Left cardiac atrium (tissue), 4 donors: ENCODE measurements at places on chromosomes 7 and 10. TPM values are rescaled to one million over a fixed set of nuclear protein-coding genes. Genes with fewer than 3 reads are reported as not detected.

- DNase-seq: no peak
These were observed 145.7 kb downstream of the REEP3 start for GRCh38 chr10:63666836-63667383.

Gene NME8
- not detected for total RNA-seq

Gene LDB3
- total RNA-seq: 585 TPM

Gene PPP3CB
- total RNA-seq: 44.0 TPM

DNA sequence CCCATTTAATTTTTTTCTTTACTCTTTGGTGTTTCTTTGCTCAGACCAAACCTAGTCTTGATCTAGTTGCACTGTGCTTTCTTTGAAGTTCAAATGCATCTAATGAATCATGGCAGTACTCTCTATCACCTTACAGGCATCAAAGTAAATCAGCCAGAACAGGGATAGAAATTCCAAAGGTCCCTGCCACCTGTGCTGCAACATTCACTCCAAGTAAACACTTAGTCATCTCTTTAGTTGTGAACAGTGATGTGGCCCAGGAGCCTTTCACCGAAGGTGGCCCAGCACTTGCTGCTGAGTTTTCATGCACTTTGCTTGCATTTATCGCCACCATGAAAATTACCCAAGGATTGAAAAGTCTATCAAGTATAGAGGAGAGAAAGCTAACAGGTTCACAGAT is 314.1 kb upstream of the ETV1 start:
- DNase-seq: no peak

Gene CHCHD3
- 145 TPM for total RNA-seq

GRCh38 chr7:16803881-16804673 is 722 bp downstream of the AGR2 start:
- no peak for DNase-seq

DNA sequence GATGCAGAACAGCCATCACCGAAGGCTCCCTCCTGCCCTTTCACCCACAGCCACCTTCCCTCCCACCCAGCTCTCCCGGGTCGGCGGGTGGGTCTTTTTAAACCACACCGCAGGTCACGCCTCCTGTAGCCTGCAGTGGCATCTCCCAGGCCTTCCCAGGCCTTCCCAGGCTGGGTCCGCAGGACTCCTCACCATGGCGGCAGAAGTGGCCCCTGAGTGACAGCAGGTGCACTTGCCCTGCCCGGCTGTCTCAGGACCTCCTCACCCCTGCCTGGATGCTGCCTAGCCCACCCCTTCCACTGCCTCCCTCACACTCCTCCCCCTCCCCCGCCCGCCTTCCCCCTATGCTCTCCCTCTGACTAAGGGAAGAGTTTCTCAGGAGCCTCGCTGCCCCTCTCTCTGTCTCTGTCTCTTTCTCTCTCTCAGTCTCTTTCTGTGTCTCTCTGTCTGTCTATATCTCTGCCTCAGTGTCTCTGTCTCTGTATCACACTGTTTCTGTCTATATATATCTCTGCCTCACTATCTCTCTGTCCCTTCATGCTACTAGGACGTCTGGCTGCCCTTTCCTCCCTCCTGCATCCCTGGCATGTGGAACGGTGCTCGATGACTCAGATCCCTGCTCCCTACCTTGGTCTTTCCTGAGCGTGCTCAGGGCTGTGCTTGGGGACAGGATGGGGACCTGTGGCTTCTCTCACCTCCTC is 57.5 kb downstream of the GLRX3 start:
- no peak for DNase-seq

Gene ZNF487
- total RNA-seq: 2.2 TPM

Gene PDZD7
- 0.50 TPM for total RNA-seq

- no peak for DNase-seq
These were observed 266.3 kb downstream of the DIP2C start for GRCh38 chr10:423178-423577.

GRCh38 chr10:12945690-12946359 is 55.7 kb downstream of the CCDC3 start:
- DNase-seq: no peak

DNA sequence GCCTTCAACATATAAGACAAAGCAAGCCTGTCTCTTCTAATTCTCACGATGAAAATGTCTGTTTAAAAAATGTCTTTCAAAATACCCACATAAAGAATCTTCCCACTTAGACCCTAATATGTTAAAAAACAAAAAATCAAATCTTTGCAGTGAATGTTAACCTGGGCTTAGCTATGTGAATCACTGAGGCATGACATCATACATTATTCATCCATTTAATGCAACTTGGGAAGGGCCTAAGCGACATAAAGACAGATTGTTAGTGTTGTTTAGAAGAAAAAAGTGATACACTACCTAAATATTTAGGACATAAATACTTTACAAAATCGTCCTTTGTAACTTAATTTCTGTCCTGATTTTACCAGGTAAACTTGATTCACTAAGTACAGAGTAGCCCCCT is 648.5 kb upstream of the NRP1 start:
- DNase-seq: no peak

Gene LRRC4
- 3.9 TPM for total RNA-seq

Gene MYH16
- total RNA-seq: not detected

- no peak for DNase-seq
These were observed 24.3 kb upstream of the LARP4B start for GRCh38 chr10:955820-956217.

DNA sequence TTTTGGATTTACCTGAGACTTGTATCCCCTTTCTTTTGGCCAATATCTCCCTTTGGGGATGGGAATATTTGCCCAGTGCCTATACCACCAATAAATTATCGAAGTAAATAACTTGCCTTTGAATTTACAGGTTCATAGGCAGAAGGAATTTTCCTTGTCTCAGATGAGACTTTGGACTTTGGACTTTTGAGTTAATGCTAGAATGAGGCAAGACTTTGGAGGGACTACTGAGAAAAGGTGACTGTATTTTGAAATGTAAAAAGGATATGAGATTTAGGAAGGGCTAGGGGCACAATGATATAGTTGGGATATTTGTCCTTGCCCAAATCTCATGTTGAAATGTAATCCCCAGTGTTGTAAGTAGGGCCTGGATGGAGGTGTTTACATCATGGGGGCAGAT is 384.5 kb upstream of the GHITM start:
- no peak for DNase-seq

DNA sequence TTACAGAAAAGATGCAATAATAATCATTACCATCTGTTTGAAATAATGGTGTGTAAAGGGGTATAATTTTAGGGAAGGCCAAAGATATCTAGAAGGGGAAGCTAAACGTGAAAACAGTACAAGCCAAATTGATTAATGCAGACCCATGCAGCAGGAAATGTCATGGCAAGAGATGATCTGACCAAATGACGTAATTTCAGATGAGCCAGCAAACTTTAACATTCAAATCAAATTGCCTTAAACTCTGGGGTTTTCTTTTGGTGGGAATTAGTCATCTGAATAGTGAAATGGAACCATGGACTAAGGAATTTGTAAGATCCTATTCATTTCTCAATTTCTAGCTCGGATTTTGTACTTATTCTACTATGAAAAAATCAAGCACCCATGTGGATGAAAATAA is 21.4 kb upstream of the SCIN start:
- no peak for DNase-seq

DNA sequence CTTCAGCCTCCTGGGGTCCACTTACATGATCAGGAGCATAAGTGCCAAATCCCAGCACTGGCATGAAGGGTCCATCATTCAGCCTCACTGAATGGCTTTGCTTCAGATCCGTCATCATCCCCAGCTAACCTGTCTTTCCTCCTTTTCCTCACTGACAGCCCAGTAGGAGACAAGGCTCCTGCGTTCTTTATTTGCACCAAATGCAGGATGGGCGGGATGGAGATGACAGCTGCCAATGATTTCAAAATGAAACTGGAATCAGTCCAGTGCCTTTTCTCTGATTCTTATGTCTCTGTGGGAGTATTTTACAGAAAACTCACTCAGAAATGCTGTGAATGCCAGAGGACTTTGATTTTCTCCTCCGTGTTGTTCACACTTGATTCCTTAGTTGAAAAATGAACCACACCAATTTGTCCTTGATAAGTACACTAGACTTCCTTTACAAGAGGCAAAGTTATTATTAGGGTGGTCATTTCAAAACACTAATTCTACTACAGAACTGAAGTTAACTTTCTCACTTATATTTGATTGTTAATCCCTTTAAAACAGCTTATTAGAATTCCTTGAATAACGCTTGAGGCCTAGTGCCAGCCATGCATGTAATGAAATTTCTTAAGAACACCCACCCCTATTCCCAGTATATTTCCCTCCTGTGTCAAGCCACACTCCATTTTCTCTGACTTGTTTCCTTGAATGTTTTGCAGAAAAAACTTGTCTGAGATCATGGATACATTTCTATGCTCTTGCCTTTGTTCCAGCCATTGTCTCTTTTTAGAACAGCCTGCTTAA is at the start of gene AKR1C8:
TSS of gene AKR1C8 (minus strand) at position 164 of the 789 bp plus-strand sequence. CDS start at position 118, 46 bp downstream.
- no peak for DNase-seq
